ENCODE measurements at places on chromosomes 1 and 21.

GRCh38 chr1:86913399-86913895, 479 bp downstream of the SELENOF start:
- peak; percentile 50 for DNase-seq

DNA sequence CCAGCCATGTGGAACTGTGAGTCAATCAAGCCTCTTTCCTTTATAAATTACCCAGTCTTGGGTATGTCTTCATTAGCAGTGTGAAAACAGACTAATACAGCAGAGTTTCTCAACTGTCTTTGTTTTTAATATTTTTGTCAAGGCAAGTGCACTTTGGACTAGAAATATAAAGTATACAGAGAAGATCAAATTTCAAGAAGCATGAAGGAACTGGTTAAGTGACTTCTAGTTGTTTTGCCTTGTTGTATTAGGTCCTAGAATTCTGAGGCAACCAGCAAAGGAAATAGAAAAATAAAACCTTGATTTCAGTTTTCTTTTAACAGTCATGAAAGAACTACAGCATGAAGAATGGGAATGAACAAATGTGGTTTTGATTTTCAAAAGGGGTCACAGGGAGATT, 131.1 kb upstream of the PTGFR start:
- peak; percentile 58 for DNase-seq

DNA sequence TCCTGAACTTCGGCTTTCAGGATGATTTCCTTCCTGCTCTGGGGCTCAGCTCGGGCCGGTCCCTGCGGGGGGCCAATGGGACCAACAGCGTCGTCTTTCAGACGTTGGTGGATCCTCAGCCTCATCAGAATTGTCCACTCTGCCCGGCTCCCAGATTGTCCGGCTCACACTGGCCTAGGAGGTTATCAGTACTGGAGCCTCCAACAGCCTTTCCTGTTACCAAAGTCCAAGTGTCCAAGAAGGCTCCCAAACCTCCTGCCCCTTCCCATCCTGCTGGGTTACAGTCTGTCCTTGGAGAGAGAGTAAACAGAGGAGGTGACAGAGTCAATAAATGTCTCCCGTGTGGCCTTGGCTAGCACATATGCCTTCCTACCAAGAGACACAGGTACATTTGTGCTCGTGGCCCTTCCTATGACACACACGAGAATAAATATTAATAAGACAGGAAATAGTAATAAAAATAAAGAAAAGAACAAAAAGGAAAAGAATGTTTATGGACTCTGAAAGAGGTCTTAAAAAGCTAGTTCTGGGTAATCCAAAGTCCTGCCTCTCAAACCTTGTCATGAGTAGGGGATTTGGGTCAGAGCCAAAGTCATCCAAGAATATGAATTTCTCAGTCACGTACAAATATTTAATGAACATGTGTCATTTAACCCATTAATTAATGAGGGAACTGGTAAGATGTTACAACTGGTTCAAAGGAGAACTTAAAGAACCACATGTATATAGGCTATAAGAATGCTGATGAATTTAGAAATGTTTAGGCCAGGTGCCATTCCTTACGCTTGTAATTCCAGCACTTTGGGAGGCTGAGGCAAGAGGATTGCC, 80.8 kb upstream of the SLC2A1 start:
- DNase-seq = no peak

GRCh38 chr1:232521660-232522059, 108.3 kb downstream of the SIPA1L2 start:
- no peak for DNase-seq

DNA sequence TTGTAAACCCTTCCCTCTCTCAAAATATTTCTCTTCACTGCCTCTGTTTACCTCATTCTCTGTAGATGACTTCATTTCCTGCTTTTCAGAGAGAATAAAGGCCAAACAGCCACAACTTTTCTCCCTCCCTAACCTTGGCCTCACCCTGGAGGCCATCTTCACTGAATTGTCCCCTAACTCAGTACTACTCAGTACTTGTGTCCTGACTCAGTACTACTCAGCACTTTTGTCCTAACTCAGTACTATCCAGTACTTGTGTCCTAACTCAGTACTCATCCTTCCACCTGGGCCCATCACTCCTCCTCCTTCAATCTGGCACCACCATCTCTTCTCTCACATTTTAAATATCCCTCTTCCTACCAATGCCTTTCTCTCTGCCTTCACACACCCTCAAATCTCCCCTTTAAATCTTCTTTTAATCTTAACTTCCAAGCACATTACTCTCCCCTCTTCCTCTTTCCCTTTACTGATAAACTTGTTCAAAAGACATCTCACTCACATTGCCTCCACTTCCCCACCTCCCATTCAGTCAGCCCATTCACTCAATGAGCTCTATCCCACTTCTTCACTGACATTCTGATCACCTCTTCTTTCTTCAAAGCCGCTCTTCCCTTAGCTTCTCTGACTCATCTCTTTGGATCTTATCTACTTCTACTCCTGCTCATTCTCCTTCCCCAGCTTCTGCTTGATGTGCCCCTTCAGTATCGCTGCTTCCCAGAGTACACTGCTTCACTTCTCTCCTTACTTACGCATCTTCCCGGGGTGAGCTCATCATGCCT, 121.4 kb downstream of the RNF220 start:
- no peak for DNase-seq

DNA sequence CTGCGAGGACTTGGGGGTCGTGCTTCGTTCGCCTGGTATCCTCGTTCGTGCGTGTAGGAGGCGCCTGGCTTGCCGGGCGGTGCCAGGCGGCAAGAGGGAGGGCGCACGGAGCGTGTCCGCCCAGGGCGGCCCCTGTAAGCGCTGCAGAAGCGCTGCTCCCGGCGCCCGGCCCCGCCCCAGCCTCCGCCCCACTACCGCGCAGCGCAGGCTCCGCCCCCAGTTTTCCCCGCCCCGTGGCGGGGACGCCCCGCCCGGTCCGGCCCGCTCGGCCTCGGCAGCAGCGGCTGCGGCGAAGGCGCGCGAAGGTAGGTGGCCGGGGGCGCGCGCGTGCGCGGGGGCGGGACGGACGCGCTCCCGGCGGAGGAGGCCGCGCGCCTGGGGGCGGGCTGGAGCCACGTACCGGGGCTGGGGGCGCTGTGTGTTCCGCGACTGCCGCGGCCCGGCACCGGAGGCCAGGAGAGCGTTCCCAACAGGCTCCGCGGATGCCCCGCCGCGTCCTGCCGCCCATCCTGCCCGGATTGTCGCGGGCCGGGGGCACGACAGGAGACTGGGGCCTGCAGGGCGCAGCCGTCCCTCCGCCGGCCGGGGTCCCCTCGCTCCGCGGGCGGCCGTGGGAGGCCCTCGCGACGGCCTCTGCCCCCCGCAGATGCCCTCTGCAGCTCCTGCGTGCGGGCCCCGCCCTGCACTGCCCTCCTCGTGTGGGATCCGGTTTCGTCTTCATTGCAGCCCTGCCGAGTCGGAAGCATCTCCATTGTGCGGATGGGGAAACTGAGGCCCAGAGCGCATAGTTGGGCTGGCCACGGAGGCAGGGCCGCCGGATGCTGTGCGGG, 7.7 kb upstream of the CROCC start:
- peak; percentile 85 for DNase-seq

GRCh38 chr1:93804412-93804811, 74.6 kb downstream of the DNTTIP2 start:
- DNase-seq = peak; percentile 90

GRCh38 chr1:169200319-169200718, 93.8 kb downstream of the ATP1B1 start:
- DNase-seq = no peak

DNA sequence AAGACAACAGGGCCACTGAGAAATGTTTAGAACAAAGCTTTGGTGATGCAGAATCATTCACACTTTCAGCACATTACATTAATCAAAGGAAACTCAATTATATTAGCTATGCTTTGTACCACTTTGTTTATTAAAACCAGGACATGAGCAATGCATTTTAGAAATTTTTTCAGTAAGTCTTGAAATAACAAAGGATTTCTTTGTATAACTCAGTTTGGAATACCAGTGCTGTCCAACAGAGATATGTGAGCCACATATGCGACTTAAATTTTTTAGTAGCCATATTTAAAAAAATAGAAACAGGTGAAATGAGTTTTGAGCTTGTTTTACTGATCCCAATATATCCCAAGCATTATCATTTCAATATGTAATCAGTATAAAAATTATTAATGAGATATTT, 18.8 kb upstream of the F3 start:
- DNase-seq = peak; percentile 51

DNA sequence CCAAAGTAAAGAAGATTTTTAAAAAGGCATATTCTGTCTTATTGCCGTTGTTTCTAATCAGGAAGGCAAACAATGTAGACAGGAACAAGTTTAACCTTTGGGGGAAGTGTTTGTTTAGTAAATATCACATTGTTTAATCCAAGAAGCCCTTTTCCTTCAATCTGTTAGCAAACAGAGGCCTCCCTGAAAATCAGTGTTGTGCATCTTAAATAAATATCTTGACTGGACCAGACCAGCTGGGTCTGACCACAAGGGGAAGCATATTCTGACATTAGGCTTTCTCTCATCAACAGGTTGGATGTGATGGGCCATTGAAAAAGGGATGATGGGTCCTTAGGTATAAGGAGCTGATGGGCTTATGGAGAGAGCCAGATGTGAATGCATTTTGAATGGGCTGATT, 81.8 kb upstream of the SGIP1 start:
- no peak for DNase-seq

DNA sequence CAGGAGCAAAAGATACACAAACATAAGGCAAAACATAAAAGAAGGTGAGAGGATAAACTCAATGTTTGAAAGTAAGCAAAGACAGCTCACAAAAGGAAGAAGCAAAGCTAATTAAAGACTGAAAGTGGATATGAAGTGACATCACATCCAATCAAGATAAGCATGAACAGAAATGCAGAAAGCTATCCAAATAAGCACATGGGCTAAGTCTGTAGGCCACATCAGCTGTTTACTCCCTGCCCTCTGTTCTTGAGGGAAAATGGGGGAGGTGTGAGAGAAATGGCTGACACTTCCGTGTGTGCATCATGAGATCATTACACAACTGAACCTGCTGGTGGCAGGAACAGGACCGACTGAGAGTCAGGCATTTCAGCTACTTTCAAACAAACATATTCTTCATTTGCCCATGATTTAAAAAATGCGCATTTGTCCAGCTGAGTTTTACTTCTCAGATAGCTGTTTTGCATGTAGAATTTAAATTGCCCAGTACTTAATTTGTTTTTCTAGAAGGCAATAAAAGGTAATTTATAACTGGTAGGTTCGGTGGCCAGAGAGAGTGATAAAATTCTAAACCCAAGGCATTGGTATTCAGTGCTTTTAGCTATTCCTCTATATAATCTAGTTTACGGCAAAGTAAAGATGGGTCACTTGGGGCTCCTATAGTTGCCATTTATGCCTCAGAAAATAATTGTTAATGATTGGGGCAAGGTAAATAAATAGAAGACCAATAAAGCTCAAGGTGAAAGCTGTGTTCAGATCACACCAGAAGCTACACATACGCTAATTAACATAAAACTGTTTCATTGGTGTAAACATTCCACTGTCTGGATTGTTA, 27.2 kb upstream of the MAN1A2 start:
- peak; percentile 20 for DNase-seq

GRCh38 chr1:232048481-232048880, 421.9 kb downstream of the DISC1 start:
- DNase-seq = no peak

DNA sequence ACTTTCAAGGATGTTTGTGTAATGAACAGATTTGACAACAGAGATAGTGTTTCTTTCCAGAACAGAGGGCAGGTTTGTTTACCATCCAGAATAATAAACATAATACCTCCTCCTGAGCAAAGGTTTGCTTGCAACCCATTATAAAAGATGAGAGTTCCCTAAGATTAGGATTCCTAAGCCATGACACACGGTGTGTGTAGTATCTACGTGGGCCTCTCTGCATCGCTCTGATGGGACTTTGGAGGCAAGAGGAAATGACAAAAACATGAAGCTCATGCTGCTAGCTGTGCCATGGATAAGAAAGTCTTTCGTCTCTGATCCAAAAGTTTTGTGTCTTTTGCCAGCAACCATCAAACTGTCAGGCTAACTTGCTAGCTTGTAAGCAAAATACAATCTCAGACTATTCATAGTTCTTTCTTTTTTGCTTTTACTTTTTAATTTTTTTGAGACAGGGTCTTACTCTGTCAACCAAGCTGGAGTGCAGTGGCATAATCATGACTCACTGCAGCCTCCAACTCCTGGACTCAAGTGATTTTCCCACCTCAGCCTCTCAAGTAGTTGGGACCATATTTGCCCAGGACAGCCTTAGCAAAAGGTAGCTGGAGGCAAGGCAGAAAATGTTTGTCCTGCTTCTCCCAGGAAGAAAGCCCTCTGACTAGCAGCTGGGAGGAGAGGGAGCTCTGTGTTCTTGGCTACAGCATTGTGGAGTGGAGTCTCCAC, 81.1 kb downstream of the LHX4 start:
- DNase-seq = no peak

- DNase-seq = no peak
Observed at GRCh38 chr1:150546294-150546937, 2.8 kb upstream of the ADAMTSL4 start.

- no peak for DNase-seq
Observed at GRCh38 chr21:39004634-39005501, 178.4 kb downstream of the PSMG1 start.

DNA sequence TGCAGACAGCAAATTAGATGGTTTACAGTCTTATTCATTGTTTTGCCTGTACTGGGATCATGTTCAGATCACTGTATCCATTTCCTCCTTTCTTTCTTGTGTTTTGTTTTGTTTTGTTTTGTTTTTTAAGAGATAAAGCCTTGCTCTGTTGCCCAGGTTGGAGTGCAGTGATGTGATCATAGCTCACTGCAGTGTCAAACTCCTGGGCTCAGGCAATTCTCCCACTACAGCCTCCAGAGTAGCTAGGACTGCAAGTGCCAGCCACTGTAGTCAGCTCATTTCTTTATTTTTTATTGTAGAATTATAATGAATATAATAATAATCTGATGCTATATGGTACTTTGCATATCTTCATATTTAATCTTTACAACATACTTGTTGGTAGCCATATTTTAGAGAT, 403.7 kb upstream of the B3GALT2 start:
- DNase-seq = no peak

- peak; percentile 37 for DNase-seq
Observed at GRCh38 chr1:186605762-186606350, 74.4 kb downstream of the PTGS2 start.

DNA sequence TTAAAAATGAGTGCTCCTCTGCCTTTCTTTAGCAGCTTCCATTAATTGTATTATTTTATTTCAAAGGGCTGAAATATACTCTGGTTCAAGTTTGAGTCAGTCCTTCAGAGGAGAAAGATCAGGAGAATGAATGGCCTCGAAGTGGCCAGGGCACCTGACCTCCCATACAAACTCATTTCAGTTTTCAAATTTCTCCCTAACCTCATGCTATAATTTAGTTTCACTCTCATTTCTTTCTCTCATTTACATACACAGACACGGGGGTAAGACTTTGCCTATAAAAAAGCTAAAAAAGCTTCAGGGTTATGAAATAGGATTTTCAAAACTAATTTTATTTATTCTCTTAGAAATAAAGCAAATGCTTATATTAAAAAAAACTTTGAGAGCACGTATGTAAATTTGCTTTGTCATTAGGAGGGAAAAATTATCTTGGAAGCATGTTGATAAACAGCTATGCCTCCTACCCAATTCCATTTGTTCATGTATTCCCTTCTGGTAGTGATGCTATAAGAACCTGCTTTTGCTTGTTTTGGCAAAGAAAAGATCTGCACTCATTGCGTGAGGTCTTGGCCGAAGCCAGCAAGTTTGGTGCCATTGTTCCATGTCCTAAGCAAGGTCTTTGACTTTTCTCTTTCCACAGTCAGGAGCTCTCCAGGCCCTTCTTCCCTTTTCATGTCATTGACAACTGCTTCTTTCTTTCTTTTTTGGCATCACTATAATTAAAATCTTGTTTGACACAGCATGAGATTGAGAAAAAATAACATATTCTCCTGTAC, 80.4 kb upstream of the LRRC53 start:
- DNase-seq = no peak

Data from PC-9 (cell line).